Non-pigmented ciliary epithelial cell (primary cell): ENCODE measurements at places on chromosomes 1 and 21.

DNA sequence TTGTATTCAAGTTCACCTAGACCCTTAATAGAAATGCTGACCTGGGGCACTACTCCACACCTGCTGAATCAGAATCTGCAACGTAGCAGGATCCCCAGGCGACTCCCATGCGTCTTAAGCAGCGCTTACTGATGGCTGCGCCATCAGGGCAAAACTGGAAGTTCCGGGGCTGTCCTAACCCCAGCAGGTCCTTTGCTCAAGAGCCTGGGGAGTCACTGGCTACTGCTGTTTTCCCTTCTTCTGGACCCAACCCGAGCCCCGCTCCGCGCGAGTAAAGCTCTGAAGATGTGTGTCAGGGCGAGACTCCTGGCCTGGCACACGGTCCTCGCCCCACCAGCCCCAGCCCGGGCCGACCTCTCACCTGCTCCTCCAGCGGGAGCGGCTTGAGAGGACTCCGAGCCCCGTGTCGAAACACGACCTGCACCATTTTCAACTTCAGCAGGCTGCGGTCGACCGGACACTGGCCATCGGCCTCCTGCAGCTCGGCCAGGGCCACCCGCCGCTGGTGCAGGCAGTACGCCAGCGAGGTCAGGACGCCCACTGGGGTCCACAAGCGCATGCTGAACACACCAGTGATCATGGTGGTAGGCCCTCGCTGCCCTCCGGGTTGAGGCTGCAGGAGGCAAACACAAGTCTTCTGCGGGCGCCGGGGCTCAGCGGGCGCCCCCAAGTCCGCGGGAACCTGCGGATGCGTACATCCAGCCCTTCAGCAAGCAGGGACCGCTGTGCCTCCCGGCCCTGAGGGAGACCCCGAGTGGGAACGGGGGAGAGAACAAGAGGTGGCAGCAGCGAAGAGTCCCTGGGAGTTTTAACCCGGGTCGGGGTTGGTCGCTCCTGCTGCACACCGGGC, 630 bp downstream of the ACP6 start:
- no peak for DNase-seq

DNA sequence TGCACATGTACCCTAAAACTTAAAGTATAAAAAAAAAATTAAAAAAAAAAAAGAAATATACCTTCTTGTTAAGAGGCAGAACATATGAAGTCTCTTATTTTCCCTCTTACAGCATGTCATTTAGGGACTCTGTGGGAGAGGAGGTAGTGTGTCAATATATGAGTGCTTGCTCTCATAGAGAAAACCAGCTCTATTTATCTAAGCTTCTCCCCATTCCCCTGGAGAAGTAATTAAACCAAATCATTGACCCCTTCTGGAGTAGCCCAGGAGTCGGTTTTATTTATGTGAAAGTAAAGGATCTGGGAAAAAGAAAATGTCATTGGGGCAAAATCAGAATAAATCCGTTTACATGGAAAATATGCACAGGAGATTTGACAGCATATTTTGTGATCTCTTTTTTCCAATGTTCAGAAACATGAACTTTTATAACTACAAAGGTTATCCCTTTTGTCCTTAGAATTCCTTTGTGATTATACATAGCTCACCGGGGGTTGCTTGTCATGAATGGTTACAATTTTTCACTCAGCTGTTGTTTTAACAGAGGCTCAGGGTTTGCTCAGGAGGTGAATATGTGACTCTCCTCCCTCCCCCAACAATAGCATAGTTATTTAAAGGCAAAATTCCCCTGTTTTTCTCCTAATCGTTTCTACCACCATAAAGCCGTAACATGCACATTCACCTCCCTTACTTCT, 114.5 kb upstream of the C1orf21 start:
- DNase-seq: no peak

GRCh38 chr21:42393443-42393950, 2.4 kb downstream of the TMPRSS3 start:
- DNase-seq: no peak

DNA sequence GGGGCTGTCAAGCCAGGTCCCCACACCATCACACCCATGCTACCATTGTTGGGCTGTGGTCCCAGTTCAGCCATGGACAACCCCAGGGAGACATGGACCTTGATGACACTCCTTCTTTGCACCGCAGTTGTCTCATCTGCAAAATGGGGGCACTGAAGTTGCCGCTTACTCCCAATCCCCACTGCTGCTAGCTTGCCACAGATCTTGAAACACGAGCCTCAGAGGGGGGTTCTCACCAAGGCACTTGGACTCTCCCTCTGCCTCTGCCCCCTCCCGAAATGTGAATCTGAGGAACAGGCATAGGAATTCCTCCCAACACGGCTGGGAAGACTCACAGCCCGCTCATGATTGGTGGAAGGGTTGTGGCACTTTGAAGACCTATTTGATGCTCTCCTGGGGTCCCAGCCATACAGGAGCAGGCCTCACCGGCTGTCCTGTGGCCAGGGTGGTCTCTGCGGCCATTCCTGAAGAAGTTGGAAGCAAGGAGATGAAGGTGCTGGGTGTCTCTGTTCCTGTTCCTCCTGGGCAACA, 31.1 kb downstream of the RUNX3 start:
- no peak for DNase-seq

DNA sequence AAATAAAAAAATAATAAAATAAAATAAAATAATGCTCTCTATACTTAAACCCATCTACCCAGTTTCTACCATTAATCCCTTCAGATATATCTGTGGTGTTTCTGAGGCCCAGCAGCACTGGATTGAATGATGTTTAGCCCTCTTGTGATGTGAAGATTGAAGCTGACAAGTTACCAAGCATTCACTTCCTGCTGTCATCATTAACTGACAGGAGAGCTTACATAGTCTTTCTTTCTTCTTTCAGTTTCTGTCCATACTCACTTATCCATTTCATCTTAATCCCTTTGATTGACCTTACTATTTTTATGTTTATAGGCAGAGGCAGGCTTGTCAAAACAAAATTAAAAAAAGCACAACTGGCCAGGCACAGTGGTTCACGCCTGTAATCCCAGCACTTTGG, 38.8 kb upstream of the PGD start:
- DNase-seq: no peak
